Stimulated activated CD4-positive, alpha-beta T cell treated with anti-CD3 and anti-CD28 coated beads, Interleukin-15, amount 100 ng/mL, for 1 hour (primary cell): ENCODE measurements at places on chromosomes 2 and 18.

DNA sequence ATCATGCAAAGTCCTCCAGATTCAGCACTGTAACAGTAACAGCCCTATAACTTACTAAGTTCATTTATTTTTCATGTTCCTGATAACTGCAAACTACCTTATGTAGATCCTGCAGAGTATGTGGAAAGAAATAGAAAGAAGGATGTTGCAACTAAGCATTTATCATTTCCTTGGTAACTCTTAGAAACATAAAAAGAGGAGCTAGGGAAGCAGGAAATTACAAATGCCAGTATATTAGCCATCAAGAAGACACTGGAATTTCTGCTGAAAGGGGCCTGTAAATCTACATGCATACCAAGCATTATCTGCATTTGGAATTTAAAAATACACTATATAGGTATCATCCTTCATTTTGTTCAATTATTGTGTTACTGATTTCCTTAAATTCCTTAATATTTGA lies 66.8 kb downstream of the PDE11A start:
- no peak for DNase-seq

- DNase-seq = no peak
These were observed 19.5 kb upstream of the CCDC102B start for GRCh38 chr18:68778280-68778886.

DNA sequence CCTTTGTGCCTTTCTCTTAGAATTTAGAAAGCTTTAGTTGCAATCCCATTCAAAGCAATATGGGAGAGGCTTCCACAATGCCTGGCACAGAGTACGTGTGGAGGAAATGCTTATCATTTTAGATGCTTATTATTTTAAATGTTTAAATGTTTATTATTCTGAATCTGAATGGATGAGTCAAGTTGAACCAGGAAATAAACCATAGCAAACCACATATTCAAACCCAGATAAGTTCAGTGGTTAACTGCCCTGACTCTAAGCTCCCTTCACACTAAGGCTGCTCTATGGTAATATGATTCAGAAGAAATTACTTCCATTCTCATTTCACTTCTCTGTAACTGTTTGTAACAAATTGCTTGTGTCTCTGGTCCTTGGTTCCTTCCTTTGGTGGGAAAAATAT lies 5.2 kb upstream of the PPP4R1 start:
- DNase-seq = no peak

GRCh38 chr2:173101687-173102086 lies 26.0 kb downstream of the MAP3K20 start:
- no peak for DNase-seq

GRCh38 chr2:70901227-70902066 lies 34.3 kb upstream of the ATP6V1B1 start:
- DNase-seq = no peak

- no peak for DNase-seq
These were observed 91.3 kb downstream of the ASXL2 start for GRCh38 chr2:25787020-25787419.

DNA sequence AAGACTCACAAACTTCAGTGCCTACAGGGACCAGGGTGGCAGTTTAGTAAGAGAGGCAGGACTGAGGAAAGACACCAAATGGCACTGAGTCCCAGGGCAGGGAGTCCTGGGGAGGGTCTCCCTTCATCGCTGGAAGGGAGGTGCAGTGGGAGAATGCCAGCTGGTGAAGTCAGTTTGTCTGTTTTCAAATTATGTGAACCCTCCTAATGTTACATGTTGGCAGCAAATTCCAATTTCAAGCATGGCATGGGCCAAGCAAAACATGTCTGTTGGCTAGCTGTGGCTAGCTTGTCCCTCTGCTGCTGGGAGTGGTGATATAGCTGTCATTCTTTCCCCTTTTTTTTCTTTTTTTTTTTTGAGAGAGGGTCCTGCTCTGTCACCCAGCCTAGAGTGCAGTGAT lies 55.9 kb upstream of the HAAO start:
- DNase-seq = no peak

GRCh38 chr2:18980104-18980785 lies 378.2 kb downstream of the OSR1 start:
- no peak for DNase-seq

- no peak for DNase-seq
These were observed 137.1 kb upstream of the GAREM1 start for GRCh38 chr18:32607816-32608215.

- DNase-seq = no peak
These were observed 209.3 kb downstream of the TDRD15 start for GRCh38 chr2:21332993-21333625.

GRCh38 chr18:13604786-13605185 lies 121.6 kb downstream of the FAM210A start:
- no peak for DNase-seq

GRCh38 chr2:37600735-37601134 lies 70.7 kb downstream of the CDC42EP3 start:
- no peak for DNase-seq

- DNase-seq = no peak
These were observed 463 bp upstream of the ALPP start for GRCh38 chr2:232377841-232378734.

- DNase-seq = no peak
These were observed 14.6 kb upstream of the AFG3L2 start for GRCh38 chr18:12391487-12392165.

GRCh38 chr2:143716522-143716921 lies 587.3 kb downstream of the ARHGAP15 start:
- no peak for DNase-seq

DNA sequence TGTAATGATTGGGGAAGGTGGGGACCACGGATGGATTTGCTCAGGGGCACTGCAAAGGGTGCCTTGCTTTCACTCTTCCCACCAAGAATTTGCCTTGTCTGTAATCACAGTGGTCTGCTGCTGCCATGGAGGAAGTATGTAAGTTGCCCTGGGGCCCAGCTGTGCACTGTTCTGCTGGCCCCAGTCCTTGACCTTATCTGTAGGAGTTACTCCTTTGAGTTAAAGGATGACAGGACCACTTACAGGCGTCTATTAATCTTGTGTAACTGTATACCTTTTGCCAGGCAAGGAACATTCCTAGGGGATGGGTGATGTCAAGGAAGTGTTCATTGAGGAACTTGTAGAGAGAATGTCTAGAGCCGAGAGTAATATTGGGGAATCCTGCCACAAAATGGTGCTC lies 212.8 kb upstream of the LRRTM1 start:
- no peak for DNase-seq

DNA sequence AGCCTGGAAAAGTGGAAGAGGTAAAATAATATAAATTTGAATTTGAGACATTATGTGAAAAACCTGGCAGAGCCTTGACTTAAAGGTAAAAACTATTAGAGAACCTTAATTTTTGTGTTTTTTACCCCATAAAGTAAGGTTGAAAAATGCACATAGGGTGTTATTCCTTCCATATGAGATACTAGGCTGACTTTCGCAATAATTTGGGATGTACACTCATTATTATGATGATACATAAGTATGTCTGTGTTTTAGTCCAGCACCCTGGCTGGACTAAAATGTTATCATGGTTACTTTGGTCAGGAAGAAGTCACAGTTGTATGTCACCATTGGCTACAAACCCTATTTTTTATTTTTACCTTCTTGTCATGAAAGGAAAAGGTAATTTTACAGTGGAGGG lies 19.8 kb downstream of the NEMP2 start:
- DNase-seq = no peak

DNA sequence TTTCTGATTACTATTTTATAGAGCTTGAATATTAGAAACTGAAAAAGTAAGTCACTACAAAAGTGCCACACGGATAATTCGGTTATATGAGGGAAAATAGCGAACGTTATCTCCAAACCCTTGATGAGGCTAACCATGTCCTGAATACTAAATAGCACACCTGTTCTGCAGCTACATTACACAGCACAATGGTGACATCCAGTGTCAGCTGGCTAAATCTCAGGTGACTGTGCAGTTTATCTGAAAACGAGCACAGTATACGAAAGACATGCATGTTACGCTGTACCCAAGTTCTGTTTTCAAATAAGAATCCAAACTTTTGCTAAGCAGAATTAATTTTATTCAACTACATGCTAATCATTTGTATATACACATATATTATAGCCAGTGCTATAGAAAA lies 9.0 kb downstream of the CCDC68 start:
- no peak for DNase-seq

DNA sequence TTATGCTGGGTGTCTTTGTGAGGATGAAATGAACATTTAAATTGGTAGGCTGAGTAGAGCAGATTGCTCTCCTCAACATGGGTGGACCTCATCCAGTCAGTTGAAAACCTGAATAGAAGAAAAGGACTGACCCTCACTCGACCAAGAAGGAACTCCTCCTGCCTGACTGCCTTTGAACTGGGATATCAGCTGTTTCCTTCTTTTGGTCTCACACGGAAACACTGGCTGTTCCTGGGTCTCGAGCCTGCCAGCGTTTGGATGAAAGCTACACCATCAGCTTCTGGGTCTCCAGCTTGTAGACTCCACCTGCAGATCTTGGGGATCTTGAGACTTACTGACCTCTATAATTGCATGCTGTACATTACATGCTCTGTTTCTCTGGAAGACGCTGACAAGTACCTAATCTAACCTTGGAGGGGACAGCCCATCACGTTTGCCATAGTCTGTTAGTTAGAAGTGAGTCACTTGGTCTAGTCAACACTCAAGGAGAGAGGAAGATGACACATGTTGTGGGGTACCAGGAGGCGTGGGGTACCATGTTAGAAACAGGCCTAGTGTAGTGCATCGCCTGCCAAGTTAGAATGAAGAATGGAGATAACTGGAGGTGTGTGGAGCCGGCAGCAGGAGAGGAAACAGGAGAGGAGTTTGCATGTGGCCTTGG lies 267.0 kb downstream of the MREG start:
- no peak for DNase-seq

GRCh38 chr2:45199973-45200372 lies 190.7 kb upstream of the SIX2 start:
- DNase-seq = no peak

- DNase-seq = no peak
These were observed 9.3 kb upstream of the STAT1 start for GRCh38 chr2:191023235-191023679.

- no peak for DNase-seq
These were observed 2005.9 kb upstream of the CELF4 start for GRCh38 chr18:39571511-39571910.

- no peak for DNase-seq
These were observed 111.3 kb upstream of the NDUFV2 start for GRCh38 chr18:8991155-8991554.

GRCh38 chr2:37500031-37500430 lies 155.6 kb downstream of the QPCT start:
- DNase-seq = no peak

GRCh38 chr2:118842661-118843482 lies 4.6 kb downstream of the EN1 start:
- DNase-seq = no peak

DNA sequence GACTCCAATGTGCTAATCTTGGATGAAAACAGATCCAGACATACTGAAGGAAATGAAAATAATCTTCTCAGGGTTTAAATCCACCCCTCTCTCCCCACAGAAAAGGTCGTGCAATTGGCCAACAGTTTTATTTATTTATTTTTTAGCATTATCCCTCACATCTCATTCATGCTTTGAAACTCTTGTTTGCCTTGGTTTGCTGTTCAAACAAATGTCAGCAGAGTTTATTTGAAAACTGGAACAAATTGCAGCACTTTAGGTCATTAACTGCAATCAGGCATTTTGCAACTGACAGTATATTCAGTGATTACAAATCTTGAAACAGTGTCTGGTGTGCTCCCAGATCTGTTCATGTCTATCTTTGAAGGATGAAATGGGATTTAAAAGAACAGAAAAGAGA lies 220.6 kb downstream of the SLC4A10 start:
- no peak for DNase-seq

DNA sequence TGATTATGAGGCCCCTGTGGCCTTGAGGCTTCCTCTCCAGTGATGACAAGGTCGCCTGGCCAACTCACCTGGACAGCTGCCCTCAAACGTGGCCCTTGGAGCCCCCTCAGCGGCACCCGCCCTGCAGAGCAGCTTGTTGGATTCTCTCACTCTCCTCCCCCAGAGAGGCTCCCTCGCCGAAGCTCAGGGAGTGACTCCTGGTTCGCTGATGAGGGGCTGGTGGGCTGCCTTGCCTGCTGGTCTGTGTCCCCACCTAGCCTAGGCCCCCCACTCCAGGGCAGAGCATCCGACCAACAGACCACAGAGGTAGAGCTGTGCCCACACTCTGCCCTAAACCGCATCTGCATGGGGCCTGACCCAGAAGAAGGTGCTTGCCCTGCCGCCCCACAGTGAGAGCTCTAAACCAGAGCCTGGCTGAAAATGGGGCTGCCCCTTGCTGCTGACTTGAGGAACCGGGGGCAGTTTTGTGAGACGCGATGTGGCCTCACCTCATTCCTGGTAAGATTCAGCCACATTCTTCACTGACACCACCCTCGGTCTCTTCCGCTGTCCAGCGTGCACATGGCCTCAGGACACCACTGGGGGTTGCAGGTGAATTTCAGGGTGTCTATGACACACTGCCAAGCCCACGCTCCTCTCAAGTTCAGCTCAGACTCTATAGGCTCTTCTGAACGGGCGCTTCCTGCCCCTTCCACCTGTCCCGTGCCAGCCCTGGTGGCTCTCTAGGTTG lies 131.6 kb downstream of the CABLES1 start:
- no peak for DNase-seq

DNA sequence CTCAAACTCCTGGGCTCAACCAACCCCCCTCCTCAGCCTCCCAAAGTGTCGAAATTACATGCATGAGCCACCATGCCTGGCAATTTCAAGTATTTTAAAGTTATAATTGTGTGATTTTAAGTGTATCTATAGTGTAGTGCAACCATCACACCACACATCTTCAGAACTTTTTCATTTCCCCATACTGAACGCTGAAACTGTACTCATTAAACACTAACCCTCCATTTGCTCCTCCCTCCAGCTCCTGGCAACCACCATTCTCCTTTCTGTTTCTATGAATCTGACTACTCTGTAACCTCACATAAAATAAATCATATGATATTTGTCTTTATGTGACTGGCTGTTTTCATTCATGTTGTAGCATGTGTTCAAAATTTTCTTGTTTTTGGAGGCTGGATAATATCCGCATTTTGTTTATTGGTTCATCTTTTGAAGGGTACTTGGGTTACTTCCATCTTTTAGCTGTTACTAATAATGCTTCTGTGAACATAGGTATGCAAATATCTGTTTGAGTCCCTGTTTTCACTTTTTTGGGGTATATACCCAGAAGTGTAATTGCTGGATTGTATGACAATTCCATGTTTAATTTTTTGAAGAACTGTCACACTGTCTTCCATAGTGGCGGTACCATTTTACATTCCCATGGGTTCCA lies 188.2 kb downstream of the PLCL1 start:
- no peak for DNase-seq
